ENCODE measurements at places on chromosomes 1 and 21.
A peak's percentile ranks its signal among the peaks of the same experiment; 100 is the strongest.

DNA sequence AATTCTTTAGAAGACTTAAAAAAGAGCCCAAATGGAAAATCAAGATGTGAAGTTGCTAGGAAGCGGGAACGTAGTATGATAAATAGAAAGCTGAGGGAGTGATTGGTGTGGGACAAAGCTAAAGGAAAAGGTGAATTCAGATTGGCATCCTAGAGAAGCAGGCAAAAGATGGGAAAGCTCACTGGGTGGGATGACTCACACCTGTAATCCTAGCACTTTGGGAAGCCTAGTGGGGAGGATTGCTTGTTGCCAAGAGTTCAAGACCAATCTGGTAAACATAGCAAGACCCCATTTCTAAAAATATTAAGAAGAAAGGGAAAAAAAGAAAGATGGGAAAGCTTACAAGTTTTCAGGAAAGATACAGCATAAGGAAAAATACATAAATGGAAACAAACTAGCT lies 1.8 kb downstream of the MRPS21 start:
- DNase-seq: no peak

DNA sequence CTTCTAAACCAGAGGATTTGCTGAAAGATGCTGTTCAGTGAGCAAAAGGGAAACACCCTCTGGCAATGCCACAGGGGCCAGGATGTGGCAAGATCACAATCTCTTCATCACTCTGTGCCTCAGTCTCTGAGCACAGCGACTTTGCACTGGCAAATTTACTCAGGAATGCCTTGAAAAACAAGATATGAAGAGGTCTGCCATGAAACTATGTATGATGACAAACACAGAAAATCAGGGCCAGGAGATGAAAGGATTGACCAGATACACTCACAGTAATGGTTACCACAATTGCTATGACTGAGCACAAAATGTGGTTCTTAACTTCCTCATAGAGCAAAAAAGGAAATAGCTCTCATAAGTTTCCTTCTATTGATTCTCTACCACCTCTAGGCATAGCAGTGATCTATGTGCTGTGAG lies 5.8 kb downstream of the TTC13 start:
- DNase-seq: peak; percentile 46

DNA sequence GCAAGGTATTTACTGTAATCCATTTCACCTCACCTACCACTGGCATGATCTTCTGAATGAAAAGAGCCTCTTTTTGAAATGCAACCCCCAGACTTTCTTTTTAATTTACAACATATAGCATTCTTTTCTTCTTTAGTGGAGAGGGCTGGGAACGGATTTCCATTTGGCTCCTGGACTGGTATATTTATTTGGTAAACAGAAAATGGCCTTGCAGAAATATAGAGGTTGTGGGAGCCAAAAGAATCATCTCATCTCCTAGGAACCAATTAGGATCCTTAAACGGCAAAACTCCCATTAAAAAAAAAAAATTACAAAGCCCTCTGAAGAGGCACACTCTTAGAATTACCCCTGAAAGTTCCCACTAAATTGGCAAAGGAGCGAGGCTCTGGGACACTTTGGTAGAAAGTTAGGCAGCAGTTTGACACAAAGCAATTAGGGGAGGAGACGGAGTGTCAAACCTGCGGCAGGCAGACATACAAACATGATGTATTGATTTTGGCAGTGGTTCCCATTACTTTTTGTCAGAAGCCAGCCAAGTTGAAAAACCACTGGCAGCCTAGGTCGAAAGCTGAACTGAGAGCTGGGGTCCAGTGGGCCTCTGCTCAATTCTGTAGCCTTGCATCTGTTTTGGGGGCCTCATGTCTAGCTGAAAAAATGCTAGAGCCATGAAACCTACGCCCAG lies 135.1 kb upstream of the MAGI3 start:
- DNase-seq: no peak

- DNase-seq: peak; percentile 88
Observed at GRCh38 chr1:17569200-17570139, 30.0 kb downstream of the ARHGEF10L start.

GRCh38 chr21:26449161-26449560 lies 123.9 kb downstream of the CYYR1 start:
- peak; percentile 84 for DNase-seq

DNA sequence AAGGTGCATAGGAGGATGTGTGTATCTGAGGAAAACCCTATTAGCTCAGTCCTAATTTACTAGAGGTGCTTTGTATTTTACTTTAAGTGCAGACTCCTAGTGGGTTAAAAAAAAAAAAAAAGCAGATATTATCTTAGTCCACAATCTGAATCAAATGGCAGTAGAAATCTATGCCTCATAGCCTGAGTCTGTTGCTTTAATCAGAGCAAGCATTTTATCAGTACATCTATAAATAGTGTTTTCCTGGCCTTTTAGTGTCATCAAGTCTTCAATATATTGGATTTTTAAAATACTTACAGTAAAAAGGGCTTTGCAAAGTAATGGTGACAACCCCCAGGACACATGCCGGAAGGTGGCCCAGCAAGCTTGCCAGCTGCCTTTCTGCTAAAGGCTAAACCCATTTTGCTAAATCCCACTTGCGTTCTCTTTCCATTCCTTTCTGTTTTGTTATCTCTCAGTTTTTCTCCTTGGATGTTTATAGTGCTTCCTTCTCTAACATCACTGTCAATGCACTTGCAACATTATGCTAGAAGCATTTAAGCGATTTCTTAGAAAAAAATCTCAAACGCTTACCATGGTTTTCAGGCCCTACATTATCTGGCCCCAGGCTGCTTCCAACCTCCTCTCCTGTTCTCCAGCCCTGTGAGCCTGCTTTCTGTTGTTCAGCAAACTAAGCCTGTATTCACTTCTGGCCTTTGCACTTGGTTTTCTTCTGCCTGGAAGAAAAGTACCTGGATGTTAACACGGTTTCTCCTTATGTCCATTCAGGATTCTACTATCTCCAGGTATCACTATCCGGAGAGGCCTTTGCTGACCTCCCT lies 206.3 kb downstream of the PDE4B start:
- no peak for DNase-seq

GRCh38 chr1:230299191-230300006 lies 126.7 kb downstream of the PGBD5 start:
- DNase-seq: no peak
